ENCODE measurements at places on chromosomes 13 and 19.

GRCh38 chr19:16085115-16085514, 8.8 kb downstream of the TPM4 start:
- no peak for DNase-seq

GRCh38 chr13:114264886-114265611, 16.4 kb upstream of the UPF3A start:
- peak; percentile 29 for DNase-seq

GRCh38 chr19:15562145-15562544, 52.9 kb upstream of the CYP4F8 start:
- DNase-seq, result no peak

DNA sequence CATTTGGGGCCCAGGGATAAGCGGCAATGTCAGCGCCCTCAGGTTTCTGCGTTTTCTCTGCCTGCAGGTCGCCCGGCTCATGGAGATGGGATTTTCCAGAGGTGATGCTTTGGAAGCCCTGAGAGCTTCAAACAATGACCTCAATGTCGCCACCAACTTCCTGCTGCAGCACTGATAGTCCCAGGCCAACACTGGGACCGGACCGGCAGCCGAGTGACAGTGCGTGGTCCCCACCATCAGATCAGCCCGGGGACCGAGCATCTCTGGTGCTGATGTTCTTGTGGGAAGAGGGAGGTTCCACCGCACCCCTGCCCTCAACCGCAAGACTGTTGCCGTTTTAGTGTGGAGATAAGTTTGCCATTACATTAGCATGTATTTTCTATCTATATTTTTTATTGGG, 78.0 kb upstream of the GPR183 start:
- no peak for DNase-seq

- DNase-seq, result no peak
Observed at GRCh38 chr13:49112782-49113525, 107.2 kb upstream of the MLNR start.

GRCh38 chr13:41546372-41547190, 89.2 kb downstream of the RGCC start:
- peak; percentile 88 for DNase-seq

GRCh38 chr13:36820222-36820621, 1.2 kb downstream of the RFXAP start:
- DNase-seq, result no peak

DNA sequence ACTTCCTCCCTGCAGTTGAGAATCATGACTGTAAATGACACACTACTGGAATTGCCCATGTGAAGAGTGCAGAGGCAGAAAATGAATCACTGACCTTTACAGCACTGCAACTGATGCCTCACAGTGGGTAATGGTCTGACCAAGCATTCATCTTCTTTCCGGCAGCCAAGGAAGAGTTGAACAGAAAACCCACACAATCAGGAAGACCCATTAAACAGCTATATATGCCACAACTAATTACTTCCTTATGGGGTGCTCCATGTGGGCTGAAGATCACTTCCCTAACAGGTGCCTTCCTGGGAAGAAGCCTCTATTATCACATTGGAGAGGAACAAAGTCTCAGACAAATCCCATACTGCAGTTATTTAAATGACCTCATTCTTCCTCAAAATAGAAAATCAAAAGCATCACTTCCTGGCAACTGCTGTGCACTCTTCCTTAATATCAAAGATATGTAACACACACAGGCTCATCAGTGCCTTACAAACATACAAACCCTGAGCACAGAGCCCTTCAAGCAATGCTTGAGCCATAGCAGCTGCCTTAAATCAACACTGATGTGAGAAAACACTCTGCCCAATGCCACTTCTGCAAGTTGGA, 45.8 kb downstream of the RUBCNL start:
- no peak for DNase-seq

- DNase-seq, result no peak
Observed at GRCh38 chr13:67229481-67230403, at the start of gene PCDH9. PCDH9 (minus strand) TSS chr13:67230336; CDS start chr13:67228440, 1,896 bp downstream.

- peak; percentile 16 for DNase-seq
Observed at GRCh38 chr19:44212866-44213346, 574 bp downstream of the ZNF227 start.

DNA sequence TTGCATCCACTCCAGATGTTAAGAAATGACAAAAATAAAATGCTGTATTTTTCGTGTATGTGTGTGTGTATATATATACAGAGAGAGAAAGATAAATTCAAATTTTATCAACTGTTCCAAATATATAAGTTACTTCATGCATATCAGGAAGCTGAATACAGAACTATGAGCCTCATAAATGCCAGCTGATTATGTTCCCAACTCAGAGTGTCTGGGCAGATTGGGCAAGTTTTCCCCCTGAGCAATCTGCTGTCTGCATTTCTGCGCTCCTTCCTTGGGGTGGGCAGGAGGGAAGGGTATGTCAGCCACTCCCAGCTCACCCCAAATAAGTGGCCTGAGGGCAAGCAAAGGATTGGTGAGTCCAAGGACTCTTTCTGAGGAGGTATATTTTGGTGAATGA, 154.1 kb downstream of the DCLK1 start:
- no peak for DNase-seq

GRCh38 chr19:40609561-40610395, 8.6 kb downstream of the LTBP4 start:
- peak; percentile 88 for DNase-seq

GRCh38 chr19:50515168-50515561, 1.5 kb upstream of the ASPDH start:
- DNase-seq, result no peak

- no peak for DNase-seq
Observed at GRCh38 chr13:48201044-48201443, 32.0 kb upstream of the ITM2B start.

DNA sequence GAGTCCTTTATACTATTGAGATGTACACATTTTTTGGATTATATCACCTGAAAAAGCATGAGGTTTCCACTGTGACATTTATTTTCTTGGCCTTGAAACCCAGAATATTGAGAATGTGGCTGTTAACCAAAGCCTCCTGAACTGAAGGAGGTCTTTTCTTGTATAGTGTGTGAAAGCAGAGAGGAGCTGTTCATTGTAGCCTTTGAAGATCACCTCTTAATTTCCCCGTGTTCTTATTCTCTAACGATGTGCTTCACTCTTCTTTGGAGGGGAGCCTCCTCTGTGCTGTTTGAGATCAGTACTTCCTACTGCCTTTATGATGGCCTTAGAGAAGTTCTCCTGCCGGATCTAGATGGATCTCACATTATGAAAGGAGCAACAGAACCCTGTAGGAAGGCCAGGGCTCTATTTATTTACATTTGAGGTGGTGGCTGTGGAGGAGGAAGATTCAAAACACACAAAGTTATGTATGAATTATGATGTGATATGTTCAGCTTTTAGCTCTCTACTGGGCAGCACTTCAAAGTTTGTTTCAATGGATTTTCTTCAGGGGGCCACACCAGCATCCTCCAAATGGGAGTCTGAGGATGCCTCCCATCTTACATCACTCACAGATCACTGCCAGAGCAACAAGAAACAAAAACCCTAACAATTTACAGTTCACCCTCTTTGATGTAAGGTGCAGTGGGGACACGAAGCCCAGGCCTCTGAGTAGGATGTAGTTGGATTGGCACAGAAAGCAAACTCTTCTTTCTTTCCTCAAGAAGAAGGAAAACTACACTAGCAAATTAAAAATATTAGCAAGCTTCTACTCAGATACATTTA, 322.3 kb downstream of the DLEU7 start:
- DNase-seq, result no peak

- peak; percentile 48 for DNase-seq
Observed at GRCh38 chr19:48735031-48735615, 5.3 kb downstream of the RASIP1 start.

DNA sequence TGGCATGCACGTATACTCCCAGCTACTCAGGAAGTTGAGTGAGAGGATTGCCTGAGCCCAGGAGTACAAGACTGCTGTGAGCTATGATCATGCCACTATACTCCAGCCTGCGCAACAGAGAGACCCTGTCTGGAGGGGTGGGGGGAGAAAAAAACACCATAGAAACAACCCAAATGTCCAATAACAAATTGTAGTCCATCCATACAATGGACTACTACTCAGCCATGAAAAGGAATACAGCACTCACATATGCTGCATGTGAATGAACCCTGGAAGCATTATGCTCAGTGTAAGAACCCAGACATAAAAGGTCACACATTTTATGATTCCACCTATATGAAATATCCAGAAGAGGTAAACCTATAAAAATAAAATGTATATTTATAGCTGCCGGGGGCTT, 42.3 kb downstream of the CD320 start:
- no peak for DNase-seq

DNA sequence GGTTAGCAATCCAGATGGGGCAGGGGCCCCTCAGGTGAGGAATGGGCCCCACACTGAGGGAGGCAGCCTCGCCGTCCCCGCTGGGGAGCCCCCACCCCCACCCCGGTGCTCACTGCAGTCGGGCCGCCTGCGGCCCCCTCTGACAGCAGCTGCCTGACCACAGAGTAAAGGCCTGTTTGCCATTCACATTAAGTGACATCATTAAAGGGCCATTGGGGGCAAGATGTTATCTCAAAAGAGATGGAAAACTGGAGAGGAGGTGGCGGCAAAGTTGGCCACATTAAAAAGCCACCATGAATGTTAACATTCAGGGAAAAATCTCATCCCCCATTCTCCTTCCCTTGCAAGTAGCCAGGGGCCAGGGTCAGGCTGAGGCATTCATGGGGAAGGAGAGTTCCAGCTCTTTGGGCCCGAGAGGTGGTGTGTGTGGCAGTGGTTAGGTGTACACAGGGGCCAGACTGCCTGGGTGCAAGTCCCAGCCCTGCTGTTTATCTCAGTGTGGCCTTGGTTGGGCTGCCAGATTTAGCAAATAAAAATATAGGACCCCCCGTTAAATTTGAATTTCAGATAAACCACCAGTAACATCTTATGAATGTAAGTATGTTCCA, 20.9 kb downstream of the VSTM2B start:
- no peak for DNase-seq

DNA sequence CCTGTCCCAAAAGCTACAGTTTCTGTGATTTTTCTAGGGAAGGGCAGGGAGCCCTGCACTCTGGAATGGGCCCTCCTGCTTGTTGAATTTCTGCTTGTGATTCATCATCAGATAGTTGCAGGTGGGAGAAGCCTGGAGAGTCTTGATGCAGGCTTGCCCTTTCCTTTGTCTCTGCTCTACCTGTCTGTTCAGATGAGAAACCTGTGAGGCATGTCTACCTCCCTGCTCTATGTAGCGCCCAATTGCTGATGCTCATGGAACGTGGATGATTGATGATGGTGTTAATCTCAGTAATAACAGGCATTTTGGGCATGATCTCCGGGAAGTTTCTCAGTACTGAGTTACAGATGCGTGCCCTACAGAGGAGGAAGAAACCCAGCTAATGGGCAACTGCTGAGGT, 10.9 kb upstream of the CBY2 start:
- DNase-seq, result no peak

DNA sequence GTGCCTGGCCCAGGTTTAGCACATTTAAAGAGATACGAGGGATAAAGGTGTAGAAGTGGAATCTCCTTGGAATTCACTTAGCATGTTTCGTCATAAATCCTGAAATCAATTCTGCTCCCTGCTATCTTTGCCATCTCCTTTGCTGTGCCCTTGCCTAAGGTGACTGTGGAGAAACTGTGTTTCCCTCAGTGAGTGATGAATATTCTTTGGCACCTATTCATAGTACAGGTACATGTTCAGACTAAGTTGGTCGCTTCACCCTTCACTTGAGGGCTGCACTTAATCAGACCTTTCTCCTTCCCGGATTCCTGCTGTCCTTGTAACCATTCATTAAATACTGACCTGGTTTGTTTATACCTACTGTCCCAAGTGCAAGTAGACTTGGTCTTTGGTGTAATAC, 17.8 kb downstream of the PCCA start:
- DNase-seq, result no peak

- no peak for DNase-seq
Observed at GRCh38 chr13:50677687-50678463, 165.6 kb downstream of the DLEU7 start.

Measured in AG08396 (cell line).